ENCODE measurements at places on chromosomes 5 and 9.

- no peak for DNase-seq
Observed at GRCh38 chr9:130433168-130433946, 11.4 kb upstream of the ASS1 start.

GRCh38 chr5:11520241-11520930, 383.9 kb downstream of the CTNND2 start:
- no peak for DNase-seq

- DNase-seq = no peak
Observed at GRCh38 chr5:76402251-76402885, 717 bp upstream of the IQGAP2 start.

- DNase-seq = no peak
Observed at GRCh38 chr5:94682814-94683520, 64.5 kb downstream of the SLF1 start.

- DNase-seq = no peak
Observed at GRCh38 chr5:139837711-139838380, 42.2 kb downstream of the PSD2 start.

DNA sequence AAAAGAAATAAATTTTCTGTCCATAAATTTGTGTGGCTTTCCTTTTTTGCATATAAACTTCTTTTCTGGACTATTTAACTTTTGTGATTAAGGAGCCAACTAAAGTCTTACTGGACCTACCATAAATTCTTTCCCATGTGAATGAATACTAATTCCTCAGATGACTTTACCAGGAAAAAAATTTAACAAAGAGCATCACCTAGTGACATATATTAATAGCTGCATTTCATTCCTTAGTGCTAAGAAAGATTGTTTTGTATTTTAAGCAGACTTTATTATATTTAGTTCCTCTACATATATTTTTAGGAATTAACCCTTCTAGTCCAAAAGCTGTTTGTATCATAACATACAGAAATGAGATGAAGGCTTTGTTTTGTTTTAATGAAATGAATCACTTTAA, 64.4 kb downstream of the C9orf85 start:
- no peak for DNase-seq

GRCh38 chr5:73564675-73565074, 764 bp downstream of the ANKRA2 start:
- no peak for DNase-seq

- DNase-seq = no peak
Observed at GRCh38 chr5:131160134-131160533, 4.9 kb downstream of the HINT1 start.

DNA sequence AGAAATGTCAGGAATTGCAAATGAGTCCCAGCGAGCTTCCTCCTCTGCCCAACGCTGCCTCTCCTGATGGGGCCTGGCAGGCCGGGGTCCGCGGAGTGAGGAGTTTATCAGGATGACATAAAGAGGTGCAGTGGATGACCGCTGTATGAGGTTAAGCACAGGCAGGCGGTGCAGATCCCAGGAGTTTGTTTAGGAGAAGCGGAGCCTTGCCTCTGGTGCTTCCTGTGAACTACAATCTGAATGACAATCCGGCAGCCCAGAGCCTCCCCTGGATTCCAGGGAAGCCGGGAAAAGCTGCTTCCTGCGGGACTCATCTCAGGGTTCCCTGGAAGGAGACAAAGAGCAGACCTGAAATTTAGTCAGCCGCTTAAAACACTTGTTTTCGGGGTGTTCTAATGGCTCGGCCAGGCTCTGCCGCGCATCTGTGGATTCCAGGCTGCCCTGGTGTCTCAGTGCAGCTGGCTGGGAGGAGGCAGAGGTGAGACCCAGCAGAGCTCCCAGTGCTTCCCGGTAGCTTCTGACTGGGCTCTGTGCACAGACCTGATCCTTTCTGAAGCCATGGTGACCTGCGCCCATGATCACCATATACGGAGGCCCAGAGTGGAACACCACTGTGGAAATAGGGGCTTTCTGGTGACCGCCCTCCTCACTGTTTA, 69.8 kb upstream of the IRX4 start:
- DNase-seq = no peak

DNA sequence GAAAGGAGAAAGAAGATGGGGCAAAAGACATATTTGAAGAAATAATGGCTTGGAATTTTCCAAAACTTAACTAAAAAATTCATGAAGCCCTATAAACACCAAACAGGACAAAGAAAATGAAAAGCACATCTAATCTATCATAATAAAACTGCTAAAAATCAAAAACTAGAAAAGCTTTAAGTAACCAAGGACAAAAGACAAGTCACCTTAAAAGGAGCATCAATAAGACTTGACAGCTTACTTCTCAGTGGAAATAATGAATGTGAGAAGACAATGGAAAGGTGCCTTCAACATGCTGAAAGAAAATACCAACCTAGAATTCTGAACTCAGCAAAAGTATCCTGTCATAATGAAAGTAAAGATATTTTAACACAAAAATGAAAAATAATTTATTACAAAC, 27.0 kb downstream of the GTF3C4 start:
- DNase-seq = no peak

GRCh38 chr9:109286571-109286977, 34.3 kb downstream of the EPB41L4B start:
- DNase-seq = no peak

GRCh38 chr5:172765766-172766286, 5.2 kb downstream of the DUSP1 start:
- DNase-seq = no peak

DNA sequence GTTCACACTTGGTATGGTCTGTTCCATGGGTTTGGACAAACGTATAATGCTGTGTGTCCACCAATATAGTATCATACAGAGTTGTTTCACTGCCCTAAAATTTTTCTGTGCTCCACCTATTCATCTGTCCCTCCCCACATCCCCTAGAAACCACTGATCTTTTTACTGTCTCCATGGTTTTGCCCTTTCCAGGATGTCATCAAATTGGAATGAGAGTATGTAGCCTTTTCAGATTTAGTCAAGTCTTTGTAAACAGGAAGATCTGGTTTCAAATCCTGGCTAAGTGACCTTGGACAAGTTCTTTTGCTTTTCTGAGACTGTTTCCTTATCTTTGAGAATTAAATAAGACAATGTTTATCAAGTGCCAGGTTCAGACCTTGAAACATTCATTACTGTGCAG, 13.2 kb upstream of the LVRN start:
- no peak for DNase-seq

- DNase-seq = no peak
Observed at GRCh38 chr9:134724202-134724911, 82.8 kb downstream of the COL5A1 start.

- no peak for DNase-seq
Observed at GRCh38 chr5:1241509-1242080, 16.4 kb downstream of the SLC6A18 start.

DNA sequence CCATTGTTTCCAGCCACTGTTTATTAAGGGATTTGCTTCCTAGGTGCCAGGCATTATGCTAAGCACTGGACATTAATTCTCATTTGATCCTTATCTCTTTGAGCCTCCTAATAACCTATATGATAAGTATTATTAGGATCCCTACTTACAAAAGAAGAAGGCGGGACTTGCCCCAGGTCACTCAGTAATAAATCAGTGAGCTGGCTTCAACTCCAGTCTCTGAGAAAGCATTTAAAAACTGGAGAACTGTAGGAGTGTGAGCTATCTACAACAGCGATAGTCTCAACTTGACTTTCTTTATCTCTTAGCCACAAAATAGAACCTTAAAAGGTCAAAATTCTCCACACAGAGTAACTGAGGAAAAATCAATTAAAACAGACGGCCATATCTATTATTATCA, 155.0 kb downstream of the GNAQ start:
- DNase-seq = no peak

- DNase-seq = no peak
Observed at GRCh38 chr5:52771343-52772039, 16.2 kb upstream of the ITGA1 start.

DNA sequence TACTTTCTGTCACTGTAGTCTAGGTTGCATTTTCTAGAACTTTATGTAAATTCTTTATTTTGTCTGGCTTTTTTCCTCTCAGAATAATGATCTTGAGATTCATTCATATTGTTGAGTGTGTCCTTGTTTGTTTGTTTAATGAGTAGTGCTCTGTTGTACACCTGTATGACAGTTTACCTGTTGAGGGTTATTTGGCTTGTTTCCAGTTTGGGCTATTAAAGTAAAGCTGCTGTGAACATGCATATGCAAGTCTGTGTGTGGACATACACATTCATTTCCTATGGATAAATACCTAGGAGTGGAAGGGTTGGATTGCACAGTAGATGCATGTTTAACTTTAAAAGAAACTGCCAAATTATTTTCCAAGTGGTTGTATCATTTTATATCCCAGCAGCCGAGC, 30.4 kb downstream of the MVB12B start:
- DNase-seq = no peak

DNA sequence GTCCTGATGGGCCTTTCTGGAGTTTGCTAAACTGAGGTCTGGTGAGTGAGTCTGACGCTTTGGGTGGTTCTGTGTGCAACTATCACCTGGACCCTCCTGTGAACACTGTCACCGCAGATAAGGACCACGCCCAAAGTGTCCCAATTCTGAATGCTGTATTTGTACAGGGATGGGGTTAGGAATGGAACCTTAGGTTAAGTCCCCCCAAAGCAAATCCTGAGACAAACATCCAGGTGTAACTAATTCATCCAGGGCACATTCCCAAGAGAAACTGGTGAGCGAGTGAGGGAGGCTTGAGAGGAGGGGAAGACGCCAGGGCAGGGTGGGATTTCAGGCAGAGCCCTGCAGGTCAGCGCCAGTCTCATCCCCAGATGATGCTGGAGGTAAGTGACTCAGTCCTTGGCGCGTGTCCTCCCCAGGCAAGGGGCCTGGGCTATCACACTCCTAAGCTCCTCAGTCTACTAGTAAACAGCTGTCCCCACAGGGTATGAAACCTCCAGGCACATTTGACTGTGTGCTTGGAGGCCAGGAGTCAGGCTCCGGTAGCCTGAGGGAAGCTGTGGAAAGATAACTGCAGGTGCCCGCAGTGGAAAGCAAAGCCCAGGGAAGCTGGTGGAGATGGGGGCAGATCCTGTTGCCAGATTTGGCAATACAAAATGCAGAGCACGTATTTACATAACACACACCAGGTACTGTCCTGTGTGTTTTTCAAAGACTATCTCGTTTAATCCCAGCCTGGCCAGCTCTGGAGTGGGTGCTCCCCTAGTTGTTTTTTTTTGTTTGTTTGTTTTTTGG, 66.7 kb downstream of the IL6ST start:
- no peak for DNase-seq

GRCh38 chr9:134028575-134029247, 3.4 kb downstream of the BRD3OS start:
- no peak for DNase-seq

- DNase-seq = no peak
Observed at GRCh38 chr9:19020886-19021455, 12.0 kb downstream of the SAXO1 start.

GRCh38 chr9:115135821-115136778, 18.1 kb upstream of the TNC start:
- no peak for DNase-seq

- DNase-seq = no peak
Observed at GRCh38 chr5:58649716-58650115, 66.8 kb downstream of the RAB3C start.

DNA sequence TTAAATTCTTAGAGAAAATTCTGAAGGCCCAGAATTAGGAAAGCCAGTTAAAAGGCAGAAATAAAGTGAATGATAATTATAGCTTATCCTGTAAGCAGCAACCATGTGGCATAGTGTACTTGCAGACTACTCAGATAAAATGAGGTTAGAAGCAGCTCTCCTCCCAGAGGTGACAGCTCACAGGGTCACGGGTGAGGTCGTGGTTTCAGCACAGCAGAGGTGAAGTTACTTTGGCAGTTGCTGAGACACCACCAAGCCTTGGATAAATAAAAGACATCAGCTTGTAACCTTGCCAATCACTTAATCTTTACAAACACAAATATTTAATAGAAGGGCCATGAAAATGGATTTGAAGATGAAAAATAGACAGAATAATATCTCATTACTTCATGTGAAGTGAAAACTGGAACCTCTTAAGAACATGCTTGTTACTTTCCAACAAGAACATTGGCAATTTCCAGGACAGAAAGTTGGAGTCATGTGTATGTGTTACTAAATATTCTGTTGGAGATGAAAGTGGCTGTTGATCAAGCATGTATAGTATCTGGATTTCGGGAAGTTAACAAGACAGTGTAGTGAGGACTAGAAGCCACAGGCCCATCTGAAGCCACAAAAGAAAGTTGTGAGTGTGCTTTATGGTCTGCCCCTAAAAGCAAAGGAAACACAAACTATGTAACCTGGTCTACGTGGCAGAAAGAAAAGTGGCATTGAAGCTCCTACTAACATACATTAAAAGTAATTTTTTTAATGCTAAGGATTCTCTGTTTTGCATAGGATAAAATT, 134.4 kb downstream of the ERCC6L2 start:
- no peak for DNase-seq

GRCh38 chr9:6715755-6716643, 41.8 kb upstream of the KDM4C start:
- DNase-seq = no peak

DNA sequence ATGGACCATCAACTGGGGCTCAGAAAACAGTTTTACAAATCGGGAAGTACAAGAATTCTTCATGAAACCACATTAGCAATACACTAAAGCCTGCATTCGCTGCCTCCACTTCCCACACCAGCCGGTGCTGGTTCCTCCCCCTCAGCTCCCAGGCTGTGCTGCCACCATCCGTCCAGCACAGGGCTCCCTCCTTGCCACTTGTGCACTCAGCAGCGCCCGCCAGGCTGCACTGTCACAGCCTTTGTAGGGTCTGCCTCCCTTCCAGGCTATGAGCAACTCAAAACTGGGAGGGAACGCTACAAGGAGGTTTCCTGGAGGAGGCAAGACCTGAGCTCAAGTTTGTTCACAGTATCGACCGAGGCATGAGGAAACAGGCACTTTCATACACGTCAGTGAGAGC, 7.7 kb downstream of the MAPK9 start:
- DNase-seq = no peak

GRCh38 chr5:151724360-151724759, 34.1 kb downstream of the ATOX1 start:
- no peak for DNase-seq

GRCh38 chr5:103013933-103014552, 105.9 kb downstream of the GIN1 start:
- DNase-seq = no peak

DNA sequence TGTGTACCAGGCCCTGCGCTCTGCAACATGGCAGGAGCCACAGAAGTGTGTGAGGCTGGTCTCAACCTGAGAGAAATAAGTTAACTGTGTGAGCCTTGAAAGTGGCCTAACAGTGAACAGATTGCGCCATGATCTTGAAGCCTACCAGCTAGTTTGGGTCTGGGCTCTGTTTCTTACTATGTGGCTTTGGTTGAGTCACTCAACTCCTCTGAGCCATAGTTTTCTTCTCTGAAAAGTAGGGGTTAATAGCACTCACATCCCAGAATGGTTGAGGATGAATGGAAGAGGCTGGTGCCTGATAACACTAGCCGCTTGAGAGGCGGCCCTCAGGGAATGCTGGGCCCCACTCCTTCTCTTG, 121.5 kb downstream of the RGS3 start:
- DNase-seq = no peak

- no peak for DNase-seq
Observed at GRCh38 chr9:88672874-88673689, 138.1 kb downstream of the NXNL2 start.

All from NCI-H2107 (cell line).